Dermis lymphatic vessel endothelial cell (primary cell): ENCODE measurements at places on chromosomes 11 and 22. TPM values are rescaled to one million over a fixed set of nuclear protein-coding genes. Genes with fewer than 3 reads are reported as not detected.

TMPRSS13 gene
- total RNA-seq = not detected in 2 replicates

OR52I1 gene
- not detected in 2 replicates for total RNA-seq

BACE1 gene
- total RNA-seq = 7.0 and 8.1 TPM in 2 replicates

SORL1 gene
- under 0.01 and 0.09 TPM in 2 replicates for total RNA-seq

IFITM10 gene
- total RNA-seq = 0.52 and 0.98 TPM in 2 replicates

PATE2 gene
- total RNA-seq = 0.22 TPM in 1 of 2 replicates, not detected in the other

PKNOX2 gene
- total RNA-seq = not detected in 2 replicates

FADS1 gene
- 18.4 and 29.9 TPM in 2 replicates for total RNA-seq

MRPL40 gene
- 22.1 and 25.1 TPM in 2 replicates for total RNA-seq

NOX4 gene
- total RNA-seq = 76.3 and 113 TPM in 2 replicates

SMIM35 gene
- not detected in 2 replicates for total RNA-seq

WT1 gene
- not detected in 2 replicates for total RNA-seq

VSTM5 gene
- total RNA-seq = under 0.01 and 0.09 TPM in 2 replicates

CDC42BPG gene
- 0.34 and 0.43 TPM in 2 replicates for total RNA-seq

PDGFB gene
- 18.0 and 25.9 TPM in 2 replicates for total RNA-seq

SYT8 gene
- 0.11 TPM in 1 of 2 replicates, not detected in the other for total RNA-seq

ABCG4 gene
- under 0.01 TPM in 2 replicates for total RNA-seq

TEX54 gene
- not detected in 2 replicates for total RNA-seq

UPK2 gene
- not detected in 2 replicates for total RNA-seq

OR5P2 gene
- not detected in 2 replicates for total RNA-seq

SLC25A17 gene
- total RNA-seq = 15.8 and 19.1 TPM in 2 replicates

CCDC73 gene
- under 0.01 TPM in 2 replicates for total RNA-seq

EXPH5 gene
- total RNA-seq = under 0.01 TPM in 2 replicates

MS4A14 gene
- total RNA-seq = not detected in 2 replicates

RIC8A gene
- total RNA-seq = 102 and 143 TPM in 2 replicates

OOSP1 gene
- 0.11 TPM in 1 of 2 replicates, not detected in the other for total RNA-seq

CCDC116 gene
- under 0.01 TPM in 1 of 2 replicates, not detected in the other for total RNA-seq

LRFN4 gene
- total RNA-seq = 14.2 and 17.1 TPM in 2 replicates

RPLP2 gene
- total RNA-seq = 292 and 295 TPM in 2 replicates

CHEK2 gene
- 4.1 and 4.4 TPM in 2 replicates for total RNA-seq

MS4A6E gene
- not detected in 2 replicates for total RNA-seq

MFRP gene
- total RNA-seq = under 0.01 TPM in 1 of 2 replicates, not detected in the other

DSCAML1 gene
- not detected in 2 replicates for total RNA-seq

OVOL1 gene
- not detected in 2 replicates for total RNA-seq

OR6M1 gene
- 0.09 TPM in 1 of 2 replicates, not detected in the other for total RNA-seq

HBG2 gene
- total RNA-seq = not detected in 2 replicates

KCNJ11 gene
- 0.65 and 1.1 TPM in 2 replicates for total RNA-seq

BAIAP2L2 gene
- 0.09 and 0.33 TPM in 2 replicates for total RNA-seq

MS4A15 gene
- total RNA-seq = 0.09 TPM in 1 of 2 replicates, not detected in the other
